Esophagus muscularis mucosa (tissue), 4 donors: ENCODE measurements at places on chromosomes 3 and 15.

DNA sequence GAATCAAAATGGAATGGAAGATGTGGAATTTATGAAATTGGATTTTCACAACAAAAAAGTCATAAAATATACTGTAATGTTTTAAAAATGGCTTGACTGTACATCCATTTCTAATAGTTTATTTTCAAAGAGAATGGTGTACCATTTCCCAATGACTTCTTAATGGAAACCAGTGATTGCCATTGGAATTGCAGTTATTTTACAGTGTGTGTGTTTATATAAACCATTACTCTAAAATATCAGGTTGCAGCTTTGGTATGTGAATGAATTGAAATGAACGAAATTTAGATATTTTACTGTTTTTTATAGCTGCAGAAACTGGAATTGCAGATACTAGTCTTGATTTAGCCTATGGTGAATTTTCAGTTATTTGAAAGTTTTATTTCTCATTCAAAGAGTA lies 165.6 kb downstream of the UBE2E2 start:
- no peak for DNase-seq

DNA sequence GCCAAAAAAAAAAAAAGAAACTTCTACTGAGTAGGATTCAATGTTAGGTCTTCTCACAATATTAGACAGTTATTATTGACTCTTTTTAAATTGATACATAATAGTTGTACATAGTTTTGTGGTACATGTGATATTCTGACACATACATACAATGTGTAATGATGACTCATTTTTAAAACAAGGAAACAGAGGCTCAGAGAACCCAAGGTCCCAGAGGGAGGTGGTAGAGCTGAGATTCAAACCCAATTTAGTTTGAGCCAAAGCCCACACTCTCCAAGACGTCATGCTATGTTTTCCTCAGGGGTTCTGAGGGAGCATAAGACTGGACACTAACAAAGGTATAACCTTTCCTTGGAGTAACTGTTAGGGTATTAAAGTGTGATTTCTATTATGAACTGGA lies 40.6 kb downstream of the MYO5C start:
- no peak for DNase-seq

- no peak for DNase-seq
Measured at GRCh38 chr3:175434561-175434960, 575.4 kb downstream of the NAALADL2 start.

GRCh38 chr15:79812541-79812940 lies 84.3 kb downstream of the MTHFS start:
- DNase-seq, result no peak

DNA sequence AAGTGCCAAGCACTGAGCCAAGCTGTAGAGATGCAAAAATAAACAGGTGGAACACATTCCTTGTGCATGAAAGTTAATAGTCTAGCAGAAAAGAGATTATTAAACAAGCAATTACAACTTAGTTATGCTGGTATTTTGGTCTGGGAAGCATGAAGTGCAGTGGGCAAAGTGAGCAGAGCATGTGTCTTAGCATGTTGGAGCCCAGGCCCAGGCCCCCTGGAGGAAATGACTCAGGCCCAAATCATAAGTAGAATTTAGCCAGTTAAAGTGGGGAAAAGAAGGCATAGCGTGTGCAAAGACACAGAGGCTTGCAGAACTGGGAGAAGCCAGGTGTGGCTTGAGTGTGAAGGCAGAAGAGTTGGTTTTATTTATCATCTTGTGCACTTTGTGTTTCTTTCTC lies 163.8 kb upstream of the ATP11B start:
- DNase-seq, result no peak

DNA sequence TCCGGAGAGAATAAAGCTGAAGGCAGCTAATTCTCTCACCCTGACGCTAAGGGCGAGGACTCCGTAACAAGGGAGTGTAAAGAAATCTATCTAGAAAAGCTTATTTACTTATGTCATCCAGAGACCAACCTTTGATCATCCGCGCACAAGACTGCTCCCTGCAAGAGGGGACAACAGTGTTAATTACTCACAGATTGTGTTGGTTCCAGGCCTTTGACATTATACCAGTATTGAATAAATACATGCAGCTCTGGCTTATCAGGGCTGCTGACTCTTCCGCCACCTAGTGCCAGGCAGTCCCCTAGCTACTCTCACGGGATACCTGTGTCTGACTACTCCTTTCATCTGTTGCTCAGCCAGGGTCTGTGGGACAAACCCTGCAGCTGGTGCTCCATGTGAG lies 211.7 kb downstream of the DTWD1 start:
- DNase-seq, result no peak

DNA sequence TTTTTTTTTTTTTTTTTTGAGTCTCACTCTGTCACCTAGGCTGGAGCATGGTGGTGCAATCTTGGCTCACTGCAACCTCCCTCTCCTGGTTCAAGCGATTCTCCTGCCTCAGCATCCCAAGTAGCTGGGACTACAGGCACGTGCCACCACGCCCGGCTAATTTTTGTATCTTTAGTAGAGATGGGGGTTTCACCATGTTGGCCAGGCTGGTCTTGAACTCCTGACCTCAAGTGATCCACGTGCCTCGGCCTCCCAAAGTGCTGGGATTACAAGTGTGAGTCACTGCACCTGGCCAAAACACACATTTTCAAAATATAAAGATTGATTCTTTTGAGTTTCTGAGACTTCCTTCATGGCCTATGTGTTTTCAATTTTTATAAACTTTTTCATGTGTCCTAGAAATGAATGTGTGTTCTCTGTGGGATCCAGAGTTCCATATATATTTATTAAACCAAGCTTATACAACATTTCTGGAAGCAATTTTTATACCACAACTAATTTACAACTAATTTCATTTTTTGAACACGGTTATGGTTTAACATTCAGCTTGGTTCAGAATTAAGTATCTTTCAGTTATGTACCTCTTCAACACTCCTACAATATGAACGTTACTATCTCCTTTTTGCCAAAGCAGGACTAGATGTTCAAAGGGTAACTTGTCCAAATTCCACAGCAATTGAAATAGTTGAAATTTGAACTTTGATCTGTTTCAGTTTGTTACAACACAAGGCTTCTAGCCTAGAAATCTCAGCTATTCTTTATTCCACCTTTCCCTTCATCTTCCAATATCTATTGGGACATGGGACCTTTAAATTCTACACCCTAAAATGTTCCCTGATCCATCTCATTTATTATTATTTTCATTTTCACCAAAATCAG lies 1.5 kb downstream of the ACAD11 start:
- no peak for DNase-seq

GRCh38 chr15:32927124-32927523 lies 209.3 kb downstream of the GREM1 start:
- no peak for DNase-seq

GRCh38 chr3:197218210-197218609 lies 80.2 kb downstream of the DLG1 start:
- DNase-seq, result no peak

- no peak for DNase-seq
Measured at GRCh38 chr15:29601811-29602210, 220.5 kb downstream of the TJP1 start.

GRCh38 chr15:49041426-49041825 lies 4.8 kb downstream of the SECISBP2L start:
- DNase-seq, result no peak

- no peak for DNase-seq
Measured at GRCh38 chr3:147385059-147386012, 21.0 kb downstream of the ZIC4 start.

- DNase-seq, result peak; percentile 91
Measured at GRCh38 chr3:127417709-127418559, 130.1 kb upstream of the PRR20G start.

- DNase-seq, result no peak
Measured at GRCh38 chr15:100863796-100864267, 15.8 kb upstream of the ALDH1A3 start.

- DNase-seq, result no peak
Measured at GRCh38 chr3:152056481-152056880, 183.0 kb downstream of the SUCNR1 start.

GRCh38 chr3:159600291-159600690 lies 388.3 kb upstream of the IL12A start:
- no peak for DNase-seq

- DNase-seq, result no peak
Measured at GRCh38 chr3:73365756-73366397, 258.9 kb downstream of the PDZRN3 start.

- no peak for DNase-seq
Measured at GRCh38 chr15:38176155-38176554, 76.5 kb upstream of the SPRED1 start.

- DNase-seq, result no peak
Measured at GRCh38 chr15:70192041-70192440, 94.3 kb upstream of the TLE3 start.

DNA sequence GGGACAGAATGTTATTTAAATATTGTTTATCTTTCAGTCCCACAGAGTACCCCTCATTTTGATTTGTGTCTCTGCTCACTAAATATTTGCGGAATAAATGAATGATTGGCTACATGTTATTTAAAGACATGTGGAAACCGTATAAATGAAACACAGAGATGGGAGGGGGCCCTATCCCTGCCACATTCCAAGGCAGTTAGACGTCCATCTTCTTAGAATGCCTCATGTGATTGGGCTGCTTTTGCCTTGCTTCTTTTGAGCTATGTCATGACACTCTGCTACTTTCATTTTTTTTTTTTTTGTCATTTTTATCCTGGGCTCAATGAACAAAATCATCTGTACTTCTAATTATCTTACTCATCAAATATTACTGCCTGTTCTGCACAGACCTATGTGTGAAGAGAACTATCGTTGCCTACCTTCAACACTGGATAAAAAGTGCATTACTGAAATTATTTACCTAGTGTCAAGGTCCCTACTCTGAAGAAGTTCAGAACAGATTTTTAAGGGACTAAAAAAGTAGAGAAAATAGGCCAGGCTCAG lies 83.9 kb upstream of the FAM98B start:
- DNase-seq, result no peak

DNA sequence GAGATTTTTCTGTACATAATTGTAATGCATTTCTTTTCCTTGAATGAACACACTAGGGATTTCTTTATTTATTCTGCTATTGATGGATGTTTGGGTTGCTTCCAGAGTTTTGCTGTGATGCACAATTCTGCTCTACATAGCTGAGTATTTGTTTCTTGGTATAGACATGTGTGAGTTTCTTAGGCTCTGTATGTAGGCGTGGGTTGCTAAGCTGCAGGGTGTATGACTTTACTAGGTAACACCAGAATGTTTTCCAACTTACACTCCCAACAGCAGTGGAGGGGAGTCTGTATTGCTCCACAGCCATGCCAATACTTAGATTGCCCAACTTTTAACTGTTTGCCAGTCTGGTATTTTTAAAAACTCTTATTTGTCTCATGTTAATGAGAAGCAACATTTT lies 155.5 kb upstream of the TNIK start:
- no peak for DNase-seq
